ENCODE measurements at places on chromosomes 12 and 14.

- DNase-seq: peak; percentile 83
These were observed 72.0 kb downstream of the IRF2BPL start for GRCh38 chr14:76956316-76957090.

- no peak for DNase-seq
These were observed 8.4 kb downstream of the CEP170B start for GRCh38 chr14:104873380-104874055.

- no peak for DNase-seq
These were observed 3.4 kb upstream of the TRAFD1 start for GRCh38 chr12:112121780-112122565.

DNA sequence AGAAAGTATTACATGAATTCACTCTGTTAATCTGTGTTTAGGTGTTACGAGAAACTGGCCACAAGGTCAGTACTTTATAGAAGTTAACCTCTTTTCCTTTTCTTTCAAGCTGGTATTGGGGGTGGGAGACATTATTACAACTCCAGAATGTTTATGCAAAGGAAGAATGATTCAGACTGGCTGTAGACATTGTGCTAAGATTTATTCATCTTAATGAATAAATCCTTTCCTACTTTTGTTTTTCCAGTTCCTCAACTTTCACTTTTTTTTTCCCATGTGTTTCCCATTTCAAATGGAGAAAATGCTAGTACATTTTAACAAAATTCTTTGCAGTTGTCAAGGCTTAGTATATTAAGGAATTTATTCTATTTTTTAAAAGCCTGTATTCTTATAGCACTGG is 1.3 kb downstream of the OTOGL start:
- DNase-seq: no peak

DNA sequence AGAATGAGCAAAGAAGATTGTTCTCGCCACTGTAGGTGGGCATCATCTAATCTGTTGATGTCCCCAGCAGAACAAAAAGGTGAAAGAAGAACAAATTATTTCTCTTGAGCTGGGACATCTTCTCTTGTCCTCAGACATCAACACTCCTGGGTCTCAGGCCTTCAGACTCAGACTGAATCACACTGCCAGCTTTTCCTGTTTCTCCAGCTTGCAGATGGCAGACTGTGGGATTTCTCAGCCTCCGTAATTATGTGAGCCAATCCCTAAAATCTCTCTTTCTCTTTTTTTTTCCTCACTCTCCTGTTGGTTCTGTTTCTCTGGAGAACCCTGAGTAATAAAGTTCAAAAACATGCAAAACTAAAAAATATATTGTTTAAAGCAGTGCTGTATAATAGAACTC is 3.7 kb upstream of the TMPRSS12 start:
- no peak for DNase-seq

DNA sequence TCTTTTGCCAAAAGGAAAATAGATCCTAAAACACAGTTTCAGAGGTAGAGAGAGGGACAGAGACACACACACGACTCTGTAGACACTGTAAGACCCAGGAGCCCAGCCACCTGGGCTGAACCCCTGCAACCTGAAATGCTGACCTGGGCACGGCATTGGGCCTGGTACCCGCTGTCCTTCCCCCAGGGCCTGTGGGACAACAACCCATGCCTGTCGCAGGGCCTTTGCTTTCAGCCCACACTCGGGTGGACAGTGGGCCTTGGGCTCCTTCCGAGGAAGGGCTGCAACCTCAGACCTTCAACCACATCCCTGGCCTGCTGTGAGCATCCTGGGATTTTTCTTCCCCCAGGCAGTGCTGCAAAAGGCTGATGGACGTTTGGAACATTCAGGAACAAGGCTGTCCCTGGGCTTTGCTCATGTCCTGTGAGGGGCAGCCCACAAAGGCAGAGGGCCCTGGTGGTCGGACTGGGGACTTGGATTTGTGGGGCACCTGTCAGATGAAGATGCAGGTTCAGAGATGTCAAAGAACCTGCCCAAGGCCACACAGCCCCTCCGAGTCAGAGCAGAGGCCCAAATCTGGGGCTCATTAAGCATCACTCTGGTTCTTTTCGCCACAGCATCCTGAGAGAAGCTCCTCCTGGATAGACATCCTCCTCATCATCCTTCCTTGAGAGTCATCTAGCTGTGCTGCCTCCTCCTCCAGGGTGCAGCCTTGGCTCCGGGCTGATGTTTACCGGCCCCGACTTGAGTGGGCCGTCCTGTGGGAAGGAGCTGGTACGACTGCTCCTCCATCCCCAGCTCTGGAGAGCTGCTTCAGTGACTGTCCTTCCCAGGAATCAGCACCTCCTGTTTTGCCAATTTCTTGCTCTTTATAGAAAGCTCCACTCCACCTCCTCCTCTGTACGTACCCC is 32.7 kb downstream of the CCDC92 start:
- no peak for DNase-seq

- DNase-seq: no peak
These were observed 19.2 kb downstream of the IL26 start for GRCh38 chr12:68206446-68206845.

GRCh38 chr14:101075025-101075800 is 171.7 kb upstream of the RTL1 start:
- DNase-seq: no peak

DNA sequence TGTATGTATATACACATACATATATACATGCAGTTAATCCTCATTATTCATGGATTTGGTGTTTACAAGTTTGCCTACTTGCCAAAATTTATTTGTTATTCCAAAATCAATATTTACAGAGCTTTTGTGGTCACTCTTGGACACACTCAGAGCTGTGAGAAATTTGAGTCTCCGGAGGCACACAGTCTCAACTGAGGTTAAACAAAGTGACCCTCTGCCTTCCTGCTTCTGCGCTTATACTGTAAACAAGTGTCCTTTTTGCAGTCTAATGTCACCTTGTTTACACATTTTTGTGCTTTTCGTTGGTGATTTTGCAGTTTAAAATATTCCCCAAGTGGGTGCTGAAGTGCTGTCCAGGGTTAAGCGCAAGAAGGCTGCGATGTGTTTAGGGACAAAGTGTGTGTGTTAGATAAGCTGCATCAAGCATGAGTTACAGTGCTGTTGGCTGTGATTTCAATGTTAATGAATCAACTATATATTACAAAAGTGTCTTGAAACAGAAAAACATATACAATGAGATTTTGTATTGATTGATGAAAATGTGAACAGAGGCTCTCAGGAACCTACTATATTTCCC is 13.1 kb upstream of the LTA4H start:
- DNase-seq: no peak

GRCh38 chr12:120810021-120810420 is 84.4 kb downstream of the ACADS start:
- DNase-seq: no peak

DNA sequence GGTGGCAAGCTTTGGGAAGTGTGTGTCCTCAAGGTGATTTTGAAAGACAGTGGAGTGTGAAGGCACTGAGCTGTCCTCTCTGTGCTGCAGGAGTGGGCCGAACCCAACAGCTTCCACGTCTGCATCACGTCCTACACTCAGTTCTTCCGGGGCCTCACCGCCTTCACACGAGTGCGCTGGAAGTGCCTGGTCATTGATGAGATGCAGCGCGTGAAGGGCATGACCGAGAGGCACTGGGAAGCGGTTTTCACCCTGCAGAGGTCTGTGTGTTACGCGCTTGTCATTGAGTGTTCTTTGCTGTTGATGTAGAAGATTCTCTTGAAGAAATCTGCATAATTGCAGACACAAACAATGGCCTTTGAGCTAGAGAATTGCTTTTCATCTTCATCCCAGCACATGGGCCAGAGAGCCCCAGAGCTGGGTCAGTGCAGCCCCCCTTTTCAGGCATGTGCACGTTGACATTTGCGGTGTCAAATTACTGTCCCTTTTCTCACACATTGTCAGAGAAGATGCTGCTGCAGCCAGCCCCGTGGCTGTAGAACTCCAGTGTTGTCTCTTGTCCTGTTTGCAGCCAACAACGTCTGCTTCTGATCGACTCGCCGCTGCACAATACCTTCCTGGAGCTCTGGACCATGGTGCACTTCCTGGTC is 63.3 kb downstream of the EP400 start:
- no peak for DNase-seq

- no peak for DNase-seq
These were observed 51.1 kb downstream of the MIS18BP1 start for GRCh38 chr14:45201905-45202304.

DNA sequence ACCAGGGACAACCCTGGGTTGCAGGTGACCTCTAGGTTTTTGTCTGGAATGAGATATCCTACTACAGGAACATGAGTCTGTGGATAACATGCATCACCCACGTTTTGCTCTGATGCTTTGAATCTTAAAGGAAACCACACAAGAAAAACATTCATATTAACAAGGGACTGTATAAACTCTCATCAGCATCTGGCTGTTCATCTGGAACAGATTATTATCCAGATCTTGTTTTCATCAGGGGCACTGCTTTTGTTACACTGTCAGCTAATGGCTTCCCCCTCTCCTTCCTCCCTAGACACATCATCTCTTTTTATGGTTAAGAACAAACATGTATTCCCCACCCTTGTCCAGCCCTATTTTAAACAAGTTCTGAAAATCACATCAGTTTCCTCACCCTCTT is 1095.7 kb downstream of the AACS start:
- no peak for DNase-seq

DNA sequence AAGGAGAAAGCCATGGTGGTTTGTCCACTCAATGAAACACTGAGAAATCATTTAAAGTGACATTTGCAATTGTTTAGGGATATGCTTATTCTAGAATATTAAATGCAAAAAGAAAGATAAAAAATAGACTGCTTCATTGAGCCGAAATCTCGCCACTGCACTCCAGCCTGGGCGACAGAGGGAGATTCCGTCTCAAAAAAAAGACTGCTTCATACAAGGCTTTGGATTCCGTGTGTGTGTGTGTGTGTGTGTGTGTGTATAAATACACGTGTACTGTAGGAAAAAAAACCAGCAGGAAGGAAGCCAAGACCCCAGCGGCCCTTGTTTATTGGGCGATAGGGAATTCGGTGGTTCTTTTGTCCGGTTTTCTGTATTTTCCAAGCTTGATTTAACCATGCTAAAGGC is 3.2 kb upstream of the ZNF839 start:
- DNase-seq: no peak

DNA sequence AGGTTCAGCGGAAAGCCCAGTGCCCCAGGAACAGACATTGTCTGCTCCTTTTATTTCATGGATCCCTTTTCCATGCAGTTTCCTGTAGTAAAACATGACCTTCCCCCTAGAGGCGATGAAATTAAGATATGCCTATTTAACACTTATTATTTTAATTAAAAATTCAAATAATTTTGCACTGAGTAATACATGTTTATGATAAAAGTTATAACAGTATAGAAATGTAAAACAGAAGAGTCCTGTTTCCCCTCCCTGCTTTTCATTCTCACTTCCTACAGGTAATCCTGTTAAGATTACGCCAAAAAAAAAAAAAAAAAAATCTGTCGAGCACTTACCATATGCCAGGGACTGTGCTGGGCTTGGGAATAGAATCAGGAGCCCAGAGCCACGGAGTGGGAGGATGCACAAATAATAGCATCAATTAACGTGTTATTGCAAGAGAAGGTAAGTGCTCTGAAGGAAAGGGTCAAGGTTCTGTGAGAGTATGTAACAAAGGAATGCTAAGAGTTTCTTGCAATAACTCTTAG is 830 bp upstream of the LPCAT3 start:
- DNase-seq: no peak

GRCh38 chr14:76919431-76920330 is 93.5 kb downstream of the LRRC74A start:
- DNase-seq: no peak

DNA sequence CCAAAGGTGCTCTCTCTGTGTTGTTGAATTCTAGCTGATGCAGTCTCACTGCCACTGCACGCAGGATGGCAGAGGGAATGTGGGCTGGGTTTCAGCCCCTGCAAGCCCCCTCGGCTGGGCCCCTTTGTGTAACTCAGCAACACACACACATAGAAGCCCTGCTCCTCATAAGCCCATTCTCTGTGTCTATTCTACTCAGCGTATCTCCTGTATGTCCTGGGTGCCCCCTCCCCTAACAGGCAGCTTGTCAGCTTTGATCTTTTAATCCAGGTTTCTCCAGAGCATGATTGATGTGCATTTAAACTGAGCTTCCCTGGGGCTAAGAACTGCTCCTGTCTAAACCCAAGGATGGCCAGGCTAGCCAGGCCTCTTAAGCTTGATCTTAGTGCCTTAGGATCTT is 43.0 kb downstream of the SRRM4 start:
- DNase-seq: no peak
